ENCODE measurements at places on chromosomes 1 and 21.
A peak's percentile ranks its signal among the peaks of the same experiment; 100 is the strongest.

- no peak for DNase-seq
Observed at GRCh38 chr1:192943108-192943507, 116.1 kb downstream of the UCHL5 start.

GRCh38 chr21:44932408-44933181 lies 7.2 kb upstream of the SLX9 start:
- peak; percentile 67 for DNase-seq

DNA sequence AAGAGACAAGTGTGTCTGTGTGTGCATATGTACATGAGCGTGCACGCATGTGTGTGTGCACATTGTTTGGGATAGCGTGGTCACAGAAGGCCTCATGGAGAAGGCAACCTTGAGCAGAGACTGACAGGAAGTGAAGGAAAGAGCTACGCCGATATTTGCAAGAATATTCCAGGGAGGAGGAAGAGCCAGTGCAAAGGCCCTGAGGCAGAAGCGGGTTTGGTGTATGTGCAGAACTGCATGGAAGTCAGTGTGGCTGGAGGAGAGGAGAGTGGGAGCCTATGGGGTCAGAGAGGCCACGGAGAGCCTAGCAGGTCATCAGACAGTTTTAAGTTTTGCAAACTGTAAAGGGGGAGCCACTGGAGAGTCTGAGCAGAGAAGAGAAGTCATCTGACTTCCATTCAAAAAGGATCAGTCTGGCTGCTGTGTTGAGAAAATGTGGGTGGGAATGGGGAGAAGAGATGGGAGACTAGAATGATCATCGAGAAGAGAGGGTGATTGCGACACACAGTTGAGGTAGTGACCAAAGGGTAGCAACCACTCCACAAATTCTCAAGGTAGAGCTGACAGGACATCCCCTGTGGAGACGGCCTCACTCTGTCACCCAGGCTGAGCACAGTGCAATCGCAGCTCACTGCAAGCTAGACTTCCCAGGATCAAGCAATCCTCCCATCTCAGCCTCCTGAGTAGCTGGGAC lies 3.9 kb downstream of the CELA2B start:
- DNase-seq, result no peak

DNA sequence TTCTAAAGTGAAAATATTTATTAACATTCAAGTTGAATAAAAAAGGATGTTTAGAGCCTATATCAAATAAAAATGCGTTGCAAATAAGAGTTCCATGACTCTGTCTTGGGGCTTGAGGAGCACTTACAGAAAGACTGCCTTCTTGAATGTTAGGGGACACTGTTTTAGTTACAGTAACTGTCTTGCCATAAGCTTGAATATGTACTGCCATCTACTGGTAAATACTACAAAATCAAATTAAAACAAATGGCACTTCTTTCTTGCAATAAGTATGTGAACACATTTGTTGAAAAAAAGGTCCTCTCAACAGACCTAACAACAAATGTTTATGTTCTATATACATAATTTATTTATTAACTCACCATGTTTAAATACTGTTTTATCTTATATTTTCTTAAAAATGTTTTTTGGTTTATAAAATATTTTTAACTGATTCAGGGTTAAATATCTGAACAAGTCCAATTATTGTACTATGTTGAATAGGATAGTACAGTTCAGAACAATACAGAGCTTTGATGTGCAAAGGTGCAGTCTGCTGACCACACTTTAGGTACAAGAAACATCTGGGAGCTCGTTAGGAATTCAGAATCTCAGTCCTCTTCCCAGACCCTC lies 199.5 kb downstream of the LRRIQ3 start:
- DNase-seq, result no peak

DNA sequence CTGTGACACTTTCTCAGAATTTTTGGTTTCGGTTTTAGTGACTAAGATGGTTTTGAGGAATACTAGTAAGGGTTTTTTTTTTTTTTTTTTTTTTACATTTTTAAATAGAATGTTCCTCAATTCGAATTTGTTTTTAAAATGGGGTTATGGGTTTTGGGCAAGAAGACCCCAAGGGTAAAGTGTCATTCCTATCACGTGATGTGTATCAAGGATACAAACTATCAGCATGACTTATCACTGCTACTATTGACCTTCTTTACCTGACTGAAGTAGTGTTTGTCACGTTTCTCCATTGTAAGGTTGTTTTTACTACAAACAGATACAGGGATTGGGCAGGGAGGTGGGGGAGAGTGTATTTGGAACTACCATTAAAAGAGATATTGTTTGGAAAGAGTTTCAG lies 781.1 kb upstream of the ADGRL4 start:
- no peak for DNase-seq

DNA sequence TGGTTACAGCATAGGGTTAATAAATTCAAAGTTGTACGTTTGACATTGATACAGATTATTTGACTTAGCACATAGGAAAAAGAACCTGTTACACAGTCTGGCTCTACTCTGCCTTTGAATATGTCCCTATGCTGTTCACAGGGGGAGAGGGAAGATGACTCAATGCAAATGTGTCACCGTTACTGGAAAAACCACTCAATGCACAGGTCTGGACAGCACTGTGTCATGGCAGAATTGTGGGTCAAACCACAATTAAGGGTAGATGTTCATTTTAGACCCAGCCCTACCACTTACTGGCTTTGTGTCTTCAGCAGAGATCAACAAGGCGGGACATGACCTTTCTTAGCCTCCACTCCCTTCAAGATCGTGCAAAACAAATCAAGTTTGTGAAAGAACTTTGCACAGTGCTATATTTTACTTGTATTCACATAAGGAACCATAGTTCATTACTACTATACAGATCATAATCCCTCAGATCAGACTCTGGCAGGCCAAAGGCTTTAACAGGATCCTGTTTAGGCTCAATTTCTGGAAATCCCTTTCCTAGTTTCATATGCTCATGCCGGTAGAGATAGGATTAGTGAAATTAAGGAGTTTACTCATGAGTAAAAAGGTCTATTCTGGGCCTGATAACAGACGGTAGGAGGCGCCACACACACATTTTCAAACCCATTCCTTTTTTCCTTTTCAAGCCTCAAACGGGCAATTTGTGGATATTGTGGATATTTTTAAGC lies 22.1 kb downstream of the EIF2D start:
- DNase-seq, result peak; percentile 57

DNA sequence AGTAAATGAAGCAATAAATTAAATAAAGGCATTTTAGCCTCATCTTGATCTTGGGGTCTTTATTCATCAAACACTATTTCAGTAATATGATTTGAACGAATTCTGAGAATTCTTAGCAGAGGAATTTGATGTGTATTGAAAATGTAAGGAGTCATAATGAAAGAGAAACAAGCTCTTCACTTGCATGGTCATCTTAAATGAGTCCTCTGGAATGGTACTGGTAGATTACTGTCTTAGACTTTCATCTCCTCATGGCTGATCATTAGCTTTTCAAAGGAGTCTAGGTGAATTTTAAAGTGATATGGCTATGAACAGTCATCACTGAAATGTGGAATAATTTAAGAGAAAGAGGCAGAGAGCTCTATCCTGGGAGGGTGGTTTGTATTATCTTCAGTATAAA lies 30.0 kb downstream of the PRRC2C start:
- no peak for DNase-seq

DNA sequence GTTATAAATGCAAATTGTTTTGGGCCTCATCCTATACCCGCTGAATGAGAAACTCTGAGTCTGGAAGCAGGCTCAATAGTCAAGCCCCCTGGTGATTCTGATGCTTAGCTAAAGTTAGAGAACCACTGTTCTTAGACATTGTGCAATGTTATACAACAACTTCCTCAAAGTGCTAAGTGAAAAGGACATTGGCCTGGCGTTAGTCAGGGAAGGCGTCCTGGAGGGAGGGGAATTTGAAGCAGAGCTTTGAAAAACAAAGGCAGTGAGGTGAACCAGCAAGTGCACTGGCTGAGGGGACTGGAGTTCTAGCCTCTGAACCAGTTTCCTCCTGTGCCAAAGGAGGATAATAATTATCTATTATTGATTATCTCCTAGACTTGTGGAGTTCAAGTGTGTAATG lies 5.1 kb downstream of the CD1D start:
- no peak for DNase-seq

- no peak for DNase-seq
Observed at GRCh38 chr1:100448366-100448765, 89.6 kb upstream of the GPR88 start.

DNA sequence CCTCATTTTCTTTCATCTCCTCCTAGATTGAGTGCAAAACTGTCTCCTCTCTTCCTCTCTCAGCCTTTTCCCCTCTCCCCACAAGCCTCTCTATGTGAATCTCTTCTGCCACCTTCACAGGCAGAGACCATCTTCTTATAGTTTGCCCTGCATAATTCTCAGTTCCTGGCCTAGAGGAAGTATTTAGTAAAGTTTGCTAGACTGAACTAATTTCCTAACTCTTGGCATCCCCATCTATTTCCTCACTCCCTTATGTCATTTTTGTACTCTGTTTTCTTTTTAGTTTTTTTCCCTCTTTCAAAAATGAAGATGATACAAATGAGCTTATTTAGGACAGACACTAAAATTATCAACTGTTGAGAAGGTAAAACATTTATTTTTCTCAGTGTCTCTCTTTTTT lies 66.0 kb downstream of the XCL2 start:
- no peak for DNase-seq

GRCh38 chr1:34911465-34911864 lies 18.0 kb downstream of the DLGAP3 start:
- DNase-seq, result no peak

Data from stimulated activated effector memory CD8-positive, alpha-beta T cell treated with anti-CD3 and anti-CD28 coated beads, Interleukin-12 subunit alpha, Interleukin-12 subunit beta, amount 100 ng/mL, for 72 hours (primary cell).